Hair follicle dermal papilla cell (primary cell): ENCODE measurements at places on chromosomes 11 and 22. TPM values are rescaled to one million over a fixed set of nuclear protein-coding genes. Genes with fewer than 3 reads are reported as not detected.

The SYCE3 gene
- not detected in 2 replicates for total RNA-seq

The MS4A15 gene
- total RNA-seq = not detected in 2 replicates

The C1QTNF4 gene
- total RNA-seq = 0.12 and 0.49 TPM in 2 replicates

The GPR83 gene
- total RNA-seq = 0.16 TPM in 1 of 2 replicates, not detected in the other

The A4GALT gene
- 7.5 and 12.8 TPM in 2 replicates for total RNA-seq

The CBX7 gene
- total RNA-seq = 6.7 and 8.3 TPM in 2 replicates

The WBP2NL gene
- 1.6 and 2.2 TPM in 2 replicates for total RNA-seq

The MMP27 gene
- 1.3 and 2.6 TPM in 2 replicates for total RNA-seq

The PHF21B gene
- not detected in 2 replicates for total RNA-seq

The TMEM184B gene
- 37.4 and 42.4 TPM in 2 replicates for total RNA-seq

The H19 gene
- 0.49 and 0.73 TPM in 2 replicates for total RNA-seq

The DRD4 gene
- 0.12 and 0.32 TPM in 2 replicates for total RNA-seq

The SLC25A18 gene
- total RNA-seq = not detected in 2 replicates

The SSTR3 gene
- not detected in 2 replicates for total RNA-seq

The LGR4 gene
- total RNA-seq = 45.5 and 55.3 TPM in 2 replicates

The SLC5A4 gene
- not detected in 2 replicates for total RNA-seq

The SPI1 gene
- total RNA-seq = not detected in 2 replicates

The TRIM51 gene
- total RNA-seq = not detected in 2 replicates

The PDE2A gene
- total RNA-seq = under 0.01 and 0.97 TPM in 2 replicates

The ACR gene
- total RNA-seq = 0.16 TPM in 1 of 2 replicates, not detected in the other

The PANX3 gene
- not detected in 2 replicates for total RNA-seq

The EFCAB6 gene
- 2.6 TPM in 2 replicates for total RNA-seq

The VEGFB gene
- total RNA-seq = 20.6 and 24.8 TPM in 2 replicates

The RIMBP3C gene
- 0.12 and 0.32 TPM in 2 replicates for total RNA-seq

The NXPE1 gene
- total RNA-seq = not detected in 2 replicates

The IRAG1 gene
- 11.9 and 12.7 TPM in 2 replicates for total RNA-seq

The DAGLA gene
- 2.2 and 3.4 TPM in 2 replicates for total RNA-seq

The WT1 gene
- not detected in 2 replicates for total RNA-seq

The MOV10L1 gene
- total RNA-seq = 2.6 TPM in 2 replicates

The RHOD gene
- 16.7 and 27.1 TPM in 2 replicates for total RNA-seq

The HBD gene
- total RNA-seq = 0.24 TPM in 1 of 2 replicates, not detected in the other
